ENCODE measurements at places on chromosomes 5 and 9.

DNA sequence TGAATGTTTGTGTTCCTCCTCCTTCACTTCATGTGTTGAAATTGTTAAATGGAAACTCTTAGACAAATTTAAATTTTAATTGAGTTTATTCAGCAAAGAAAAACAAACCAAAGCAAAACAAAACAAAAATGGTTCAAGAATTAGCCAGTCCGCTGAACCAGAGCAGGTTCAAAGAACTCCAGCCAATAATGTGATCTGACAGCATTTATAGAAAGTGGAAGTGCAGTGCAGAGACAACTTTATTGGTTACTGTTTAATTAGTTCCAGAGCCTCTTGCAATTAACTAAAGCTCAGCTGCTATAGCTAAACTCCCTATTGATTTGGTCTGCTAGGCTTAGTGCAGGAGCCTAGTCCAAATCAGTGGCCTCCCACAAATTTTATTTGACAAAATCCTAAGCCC lies 132.9 kb downstream of the RNF180 start:
- DNase-seq: no peak

- DNase-seq: no peak
Measured at GRCh38 chr9:14238518-14238917, 75.4 kb downstream of the NFIB start.

GRCh38 chr9:9054354-9054992 lies 1254.9 kb upstream of the DMAC1 start:
- no peak for DNase-seq

DNA sequence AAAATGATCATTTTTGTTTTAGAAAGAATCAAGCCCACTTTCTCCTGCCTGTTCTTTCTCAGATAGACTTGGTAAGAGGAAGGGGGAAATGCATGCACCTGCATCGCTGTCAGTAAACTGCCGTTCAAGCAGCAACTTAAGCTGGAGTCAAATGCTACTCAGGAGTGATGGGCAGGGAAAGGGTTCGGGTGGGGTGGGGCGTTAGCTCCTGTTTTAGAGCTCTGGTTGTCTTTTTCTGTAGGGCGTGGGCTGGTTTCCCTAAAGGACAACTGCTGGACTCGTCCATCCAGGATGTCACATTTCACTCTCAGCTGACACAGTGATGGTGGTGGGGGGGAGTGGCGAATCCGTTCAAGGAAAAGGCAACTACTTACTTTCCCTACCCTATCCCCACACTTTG lies 75.0 kb downstream of the NDFIP1 start:
- no peak for DNase-seq

DNA sequence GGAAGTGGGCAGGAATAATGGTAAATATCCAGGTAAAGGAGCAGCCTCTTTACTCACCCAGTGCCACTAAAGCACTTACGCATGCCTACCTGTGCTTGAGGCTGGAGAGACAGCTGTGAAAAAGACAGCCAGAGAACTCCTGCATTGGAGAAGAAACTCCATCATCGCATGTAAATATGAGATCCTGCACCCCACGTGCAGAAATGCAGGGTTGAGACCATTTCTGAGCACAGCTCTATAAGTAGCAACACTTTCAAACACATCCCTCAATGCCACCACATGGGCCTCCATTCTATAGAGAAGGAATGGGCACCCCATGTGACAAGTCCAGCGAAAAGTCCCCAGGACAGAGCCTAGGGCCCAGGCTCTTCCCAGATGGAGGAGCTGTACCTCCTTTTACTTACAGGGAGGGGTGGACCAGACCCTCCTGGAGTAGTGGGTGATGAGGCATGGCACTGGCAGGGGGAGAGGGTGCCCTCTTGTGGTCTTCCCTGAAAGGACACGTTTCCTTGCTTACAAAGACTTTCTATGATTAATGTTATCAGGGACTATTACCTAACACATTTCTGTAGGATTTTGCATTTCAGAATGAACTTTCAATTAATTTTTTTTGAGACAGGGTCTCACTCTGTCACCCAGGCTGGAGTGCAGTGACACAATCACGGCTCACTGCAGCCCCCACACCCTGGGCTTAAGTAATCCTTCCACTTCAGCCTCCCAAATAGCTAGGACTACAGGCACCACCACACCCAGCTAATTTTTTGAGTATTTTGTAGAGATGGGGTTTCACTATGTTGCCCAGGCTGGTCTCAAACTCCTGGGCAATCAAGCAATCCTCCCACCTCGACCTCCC lies 55.3 kb upstream of the IL17B start:
- peak; percentile 73 for DNase-seq

DNA sequence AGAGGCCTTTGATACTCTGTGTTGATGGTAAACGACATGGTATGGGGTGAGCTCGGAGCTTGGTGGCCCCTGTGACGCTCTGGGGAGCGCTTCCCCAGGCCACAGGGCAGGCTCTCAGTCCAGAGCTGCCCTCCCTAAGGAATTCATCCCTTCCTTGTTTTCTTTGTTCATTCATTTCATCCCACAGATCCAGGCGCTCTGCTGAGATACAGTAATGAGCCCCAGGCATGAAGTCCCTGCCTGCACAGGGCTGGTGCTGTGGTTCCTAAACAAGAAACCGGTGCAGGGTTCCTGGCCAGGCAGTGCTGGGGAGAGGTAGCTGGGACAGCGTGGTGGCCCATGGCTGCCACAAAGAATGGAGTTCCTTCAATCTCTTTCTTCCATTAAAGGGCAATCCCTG lies 14.4 kb downstream of the NEK6 start:
- no peak for DNase-seq

- no peak for DNase-seq
Measured at GRCh38 chr9:135039266-135039870, 48.1 kb upstream of the OLFM1 start.

DNA sequence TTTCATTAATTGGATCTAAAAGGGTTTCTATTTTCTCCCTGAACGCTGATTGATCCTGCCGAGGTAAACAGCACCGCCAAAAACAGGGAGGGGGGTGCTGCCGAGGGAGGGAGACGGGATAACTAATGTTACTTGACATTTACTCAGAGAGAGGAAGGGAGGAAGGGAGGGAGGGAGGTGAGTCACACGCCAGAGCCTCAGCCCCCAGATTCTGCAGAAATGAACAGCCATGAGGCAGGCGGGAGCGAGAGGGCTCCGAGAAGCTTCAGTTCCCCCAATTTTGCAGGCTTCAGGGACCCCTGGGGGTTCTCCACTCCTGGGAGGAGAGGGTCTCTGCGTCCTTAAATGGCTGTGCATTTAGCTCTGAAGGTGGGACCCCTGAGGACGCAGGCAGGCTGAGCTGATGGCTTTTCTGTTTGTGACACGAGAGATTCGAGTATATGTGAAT lies 59.1 kb upstream of the IER5L start:
- DNase-seq: no peak

- no peak for DNase-seq
Measured at GRCh38 chr5:138458384-138458783, 6.9 kb upstream of the EGR1 start.

DNA sequence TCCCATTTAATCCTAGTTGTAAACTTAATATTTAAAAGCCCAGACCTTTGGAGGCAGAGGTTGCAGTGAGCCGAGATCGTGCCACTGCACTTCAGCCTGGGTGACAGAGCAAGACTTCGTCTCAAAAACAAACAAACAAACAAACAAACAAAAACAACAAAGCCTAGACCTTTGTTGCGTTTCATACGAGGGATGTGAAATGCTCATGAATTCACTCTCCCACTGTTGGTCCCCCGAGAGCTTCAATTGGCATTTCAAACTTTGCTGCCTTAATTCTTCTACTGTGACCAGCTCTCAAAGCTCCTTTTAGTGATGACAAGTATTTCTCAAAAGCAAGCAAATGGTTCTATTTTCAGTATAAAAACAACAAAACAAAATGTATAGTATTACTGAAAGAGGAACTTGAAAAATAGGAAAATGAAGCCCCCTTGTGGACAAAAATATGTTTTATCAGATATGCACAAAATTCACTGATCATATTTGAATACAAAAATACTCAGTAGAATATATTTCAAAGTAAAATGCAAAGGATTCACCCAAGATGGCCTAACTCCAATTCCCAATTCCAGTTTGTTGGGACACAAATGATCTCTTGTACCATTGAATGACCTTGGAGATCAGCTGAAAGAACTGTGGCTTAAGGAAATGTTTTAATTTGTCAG lies 140.4 kb downstream of the ESM1 start:
- no peak for DNase-seq

DNA sequence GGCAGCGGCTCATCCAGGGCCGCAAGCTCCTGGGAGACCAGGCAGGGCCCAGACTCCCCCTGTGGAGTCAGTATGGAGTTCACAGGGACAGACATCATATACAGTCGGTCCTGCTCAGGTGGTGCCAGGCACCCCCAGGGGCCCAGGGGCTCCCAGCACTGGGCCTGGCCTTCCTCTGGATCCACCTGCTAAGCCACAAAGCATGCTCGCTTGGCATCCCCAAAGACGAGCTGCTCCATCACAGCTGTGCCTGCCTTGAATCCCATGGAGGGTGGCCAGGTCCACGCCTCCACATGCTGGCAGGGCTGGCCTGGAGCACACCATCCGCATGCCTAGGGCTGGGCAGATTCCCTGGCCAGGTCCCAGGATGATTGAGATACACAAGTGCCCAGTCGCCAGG lies 4.6 kb downstream of the BICD2 start:
- DNase-seq: peak; percentile 33

GRCh38 chr5:154084062-154084639 lies 45.4 kb downstream of the MFAP3 start:
- no peak for DNase-seq

GRCh38 chr5:75380099-75380498 lies 43.1 kb downstream of the HMGCR start:
- DNase-seq: no peak

DNA sequence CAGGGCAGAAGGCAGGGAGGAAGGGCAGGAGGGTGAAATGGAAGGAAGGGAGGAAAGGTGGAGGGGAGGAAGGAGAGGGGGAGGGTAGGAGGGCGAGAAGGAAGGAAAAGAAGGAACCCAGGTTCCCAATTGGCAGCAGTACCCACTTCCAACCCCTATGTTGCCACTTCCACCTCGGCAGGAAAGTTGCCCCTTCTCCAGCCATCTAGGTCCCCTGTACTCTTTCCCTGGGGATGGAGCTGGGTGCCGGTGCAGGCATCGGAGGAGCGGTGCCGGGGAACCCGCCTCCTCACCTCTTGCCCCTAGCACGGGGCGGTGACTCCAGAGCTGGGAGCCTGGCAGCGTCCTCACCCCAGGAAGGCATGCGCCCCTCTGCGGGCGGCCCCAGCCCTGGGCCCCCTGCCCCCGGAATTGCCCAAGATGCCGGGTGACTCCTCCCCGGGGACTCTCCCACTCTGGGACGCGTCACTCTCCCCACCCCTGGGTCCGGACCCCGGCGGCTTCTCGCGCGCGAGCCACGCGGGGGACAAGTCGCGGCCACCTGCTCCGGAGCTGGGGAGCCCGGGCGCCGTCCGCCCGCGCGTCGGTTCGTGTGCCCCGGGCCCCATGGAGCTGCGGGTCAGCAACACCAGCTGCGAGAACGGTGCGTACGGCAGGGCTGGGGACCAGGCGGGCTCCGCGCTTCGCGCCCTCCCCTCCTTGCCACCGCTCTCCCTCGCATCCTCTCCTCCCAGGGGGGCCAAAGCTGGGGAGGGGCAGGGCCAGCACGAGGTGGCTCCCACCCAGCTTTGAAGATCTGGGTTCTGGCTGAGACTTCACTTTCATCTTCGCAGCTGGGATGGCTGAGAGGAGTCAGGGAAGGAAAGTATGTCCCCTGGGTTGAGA lies at the start of gene NIPAL4:
TSS of gene NIPAL4 (plus strand) at position 499 of the 885 bp plus-strand sequence. CDS start at position 607, 108 bp downstream.
- DNase-seq: no peak

- DNase-seq: no peak
Measured at GRCh38 chr9:94926431-94926800, 199.9 kb downstream of the AOPEP start.

DNA sequence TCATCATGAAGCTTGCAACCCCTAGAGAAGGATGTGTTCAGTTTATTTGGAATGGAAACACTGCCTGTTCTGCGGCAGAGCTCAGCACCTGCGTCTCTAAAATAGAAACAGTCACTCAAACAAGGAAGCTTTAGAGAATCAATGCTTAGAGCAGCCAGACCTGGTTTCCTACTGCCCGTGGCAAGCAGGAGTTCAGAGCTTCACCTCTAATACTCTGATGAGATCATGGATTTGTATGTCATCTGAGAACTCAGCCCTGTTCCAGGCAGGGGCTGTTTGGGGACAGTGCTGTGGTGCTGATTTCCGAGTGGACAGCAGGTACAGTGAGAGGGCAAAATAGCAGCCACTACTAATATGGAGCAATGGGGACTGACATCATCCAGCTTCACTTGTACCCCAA lies 236.0 kb upstream of the IRX1 start:
- DNase-seq: no peak

GRCh38 chr9:28439688-28440087 lies 866.4 kb upstream of the C9orf72 start:
- DNase-seq: no peak

GRCh38 chr5:180216646-180217171 lies 7.7 kb upstream of the RASGEF1C start:
- DNase-seq: no peak

- no peak for DNase-seq
Measured at GRCh38 chr5:114948986-114949621, 220.6 kb downstream of the TRIM36 start.

DNA sequence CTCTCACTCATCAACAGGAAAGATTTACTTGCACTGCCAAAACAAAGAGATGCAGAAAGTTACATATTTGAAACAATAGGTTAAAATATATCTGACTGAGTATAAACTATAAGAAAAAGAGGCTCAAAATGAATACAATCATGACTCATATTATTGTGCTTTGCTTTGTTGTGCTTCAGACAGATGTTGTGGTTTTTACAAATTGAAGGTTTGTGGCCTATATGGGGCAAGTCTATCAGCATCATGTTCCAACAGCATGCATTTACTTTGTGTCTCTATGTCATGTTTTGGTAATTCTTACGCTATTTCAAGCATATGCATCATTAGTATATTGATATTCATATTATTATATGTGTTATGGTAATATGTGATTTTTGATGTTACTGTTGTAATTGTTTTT lies 330.0 kb downstream of the PRR16 start:
- no peak for DNase-seq

DNA sequence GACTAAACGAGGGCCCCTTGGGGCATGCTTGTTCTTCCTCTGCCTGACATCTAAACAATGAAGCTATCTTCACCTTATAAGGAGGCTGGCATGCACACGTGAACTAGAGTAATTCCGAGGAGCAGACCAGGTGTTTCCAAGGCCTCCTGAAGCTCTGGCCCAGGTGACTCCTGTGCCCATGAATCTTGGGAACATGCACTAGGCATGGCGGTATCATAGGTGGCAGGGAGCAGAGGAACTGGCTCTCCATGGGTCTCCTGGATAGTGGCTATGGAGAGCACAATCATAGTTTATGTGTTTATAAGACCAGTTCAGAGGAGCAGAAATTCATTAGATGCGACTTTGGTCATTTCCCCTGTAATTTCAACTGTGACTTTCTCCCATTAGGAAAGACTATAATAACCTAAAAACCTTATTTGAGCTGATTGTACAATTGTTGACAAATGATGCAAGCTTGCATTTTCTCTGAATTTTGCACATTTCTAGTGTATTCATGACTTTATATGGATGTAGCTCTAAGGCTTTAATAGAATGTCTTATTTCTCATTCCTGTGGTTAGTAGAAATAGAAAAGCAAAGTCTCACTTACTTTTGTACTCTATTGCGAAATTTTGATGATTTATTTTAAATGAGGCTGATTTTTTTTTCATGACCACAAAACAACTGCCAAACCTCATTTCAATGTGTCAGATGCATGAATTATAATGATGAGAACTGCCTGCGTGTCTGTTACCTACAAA lies 135.3 kb upstream of the RPS23 start:
- DNase-seq: no peak

- no peak for DNase-seq
Measured at GRCh38 chr9:20208961-20209371, 413.3 kb downstream of the MLLT3 start.
